ENCODE measurements at places on chromosomes 12 and 14.

GRCh38 chr14:87087881-87088280, 905.1 kb downstream of the GALC start:
- DNase-seq = no peak

DNA sequence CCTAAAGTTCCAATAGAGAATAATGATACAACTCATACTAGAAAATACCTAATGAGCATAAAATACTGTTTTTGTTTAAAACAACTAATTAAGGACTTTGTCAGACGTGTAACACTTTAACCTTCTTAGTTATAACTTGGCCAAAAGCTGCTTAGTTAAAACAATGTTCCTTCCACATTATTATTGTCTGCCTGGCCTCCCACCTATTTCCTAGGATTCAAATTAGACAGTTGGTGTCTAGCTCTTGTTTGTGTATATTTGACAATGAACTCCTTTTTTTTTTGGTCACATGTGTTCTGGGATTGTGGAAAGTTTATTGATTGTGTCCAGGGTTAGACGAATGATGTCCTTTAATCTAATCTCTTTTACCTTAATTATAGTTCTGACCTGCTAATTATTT, 67.6 kb upstream of the PSMA6 start:
- no peak for DNase-seq

DNA sequence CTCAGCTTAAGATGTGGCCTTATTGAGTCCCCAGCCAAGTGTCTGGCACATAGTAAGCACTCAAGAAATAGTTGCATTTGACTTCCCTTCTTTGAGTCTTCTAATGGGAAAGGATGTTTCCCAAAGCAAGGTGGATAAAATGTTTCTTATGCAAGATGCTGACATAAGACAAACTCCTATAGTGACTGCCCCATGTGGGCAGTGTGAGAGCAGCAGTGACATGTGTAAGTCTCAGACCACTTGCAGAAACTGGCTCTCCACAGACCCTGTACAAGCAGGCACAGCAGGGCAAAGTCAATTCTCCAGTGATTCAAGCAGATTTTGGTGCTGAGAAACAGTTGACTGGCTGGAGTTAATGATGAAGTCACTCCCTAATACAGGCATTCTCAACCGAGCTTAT, 255.3 kb downstream of the ANO2 start:
- no peak for DNase-seq

- peak; percentile 26 for DNase-seq
These were observed 41.8 kb upstream of the CLMN start for GRCh38 chr14:95361373-95362137.

DNA sequence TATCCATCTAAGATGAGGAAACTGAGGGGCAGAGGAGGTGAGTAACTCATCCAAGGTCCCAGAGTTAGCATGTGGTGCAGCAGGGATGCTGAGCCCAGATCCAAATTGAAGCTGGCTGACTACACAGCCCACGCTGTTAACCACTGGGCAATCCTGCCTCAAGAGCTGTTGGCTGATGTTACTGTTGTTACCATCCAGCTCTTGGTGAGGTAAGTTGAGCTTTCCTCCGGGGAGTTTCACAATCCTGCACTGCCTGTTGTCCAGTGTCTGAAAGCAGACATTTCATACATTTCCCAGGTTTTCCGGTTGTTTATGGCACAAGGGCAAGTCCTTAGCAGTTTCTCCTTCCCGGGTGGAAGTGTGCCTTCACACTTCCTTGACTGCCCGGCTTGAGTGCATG, 14.5 kb downstream of the CYP46A1 start:
- DNase-seq = no peak

GRCh38 chr14:106875503-106875902, 1349.1 kb downstream of the TMEM121 start:
- DNase-seq = no peak

DNA sequence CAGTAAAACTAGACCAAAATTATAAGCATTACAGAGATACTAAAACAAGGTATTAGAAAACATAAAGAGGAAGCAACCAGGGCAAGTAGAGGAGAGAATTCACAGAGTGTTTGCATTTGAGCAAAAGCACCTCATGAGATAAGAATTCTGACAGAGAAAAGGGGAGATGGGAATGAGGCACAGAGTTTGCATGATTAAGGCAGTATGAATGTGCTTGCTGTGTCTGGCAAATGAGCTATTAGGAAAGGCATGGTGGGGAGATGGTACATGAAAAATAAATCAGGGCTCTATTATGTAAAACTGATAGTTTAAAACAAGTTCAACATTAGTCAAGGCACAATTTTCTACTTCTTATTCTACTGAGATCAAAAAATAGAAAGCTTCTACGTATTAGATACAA, 23.1 kb downstream of the GARIN6 start:
- no peak for DNase-seq

- peak; percentile 88 for DNase-seq
These were observed 110.6 kb downstream of the ANO6 start for GRCh38 chr12:45326358-45326975.

DNA sequence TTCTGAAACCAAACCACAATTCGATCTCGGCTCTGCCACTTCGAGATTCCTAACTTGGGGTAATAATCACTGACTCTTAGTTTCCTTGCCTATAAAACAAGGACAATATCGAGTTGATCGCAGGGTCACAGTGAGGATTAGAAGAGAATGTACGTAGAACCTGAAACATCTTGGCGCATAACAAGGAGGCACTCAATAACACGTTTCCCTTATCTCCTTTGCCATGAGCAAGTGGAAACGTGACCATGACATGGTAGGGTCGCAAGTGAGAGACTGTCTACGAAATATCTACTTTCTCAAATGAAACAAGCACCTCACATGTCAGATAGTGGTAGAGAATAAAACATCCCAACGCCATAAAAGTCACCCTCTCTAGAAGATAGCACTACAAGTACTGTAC, 2.3 kb downstream of the DICER1 start:
- no peak for DNase-seq

DNA sequence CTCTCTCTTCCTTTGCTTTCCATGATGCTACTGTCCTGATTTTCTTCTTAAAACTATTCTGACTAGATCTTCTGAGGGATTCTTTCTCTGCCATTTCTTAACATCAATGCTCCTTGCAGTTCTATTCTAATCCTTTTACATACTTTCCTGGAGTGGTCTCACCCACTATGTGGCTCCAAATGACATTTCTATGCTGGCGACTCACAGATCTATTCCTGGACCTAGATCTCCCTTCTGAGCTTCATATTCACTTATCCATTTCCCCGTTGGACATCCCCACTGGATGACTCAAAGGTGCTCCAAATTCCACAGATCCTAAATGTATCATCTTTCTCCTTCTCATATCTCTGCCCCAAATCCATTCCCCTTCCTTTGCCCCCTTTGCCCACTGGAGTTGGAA, 4.1 kb downstream of the TEP1 start:
- DNase-seq = peak; percentile 55

DNA sequence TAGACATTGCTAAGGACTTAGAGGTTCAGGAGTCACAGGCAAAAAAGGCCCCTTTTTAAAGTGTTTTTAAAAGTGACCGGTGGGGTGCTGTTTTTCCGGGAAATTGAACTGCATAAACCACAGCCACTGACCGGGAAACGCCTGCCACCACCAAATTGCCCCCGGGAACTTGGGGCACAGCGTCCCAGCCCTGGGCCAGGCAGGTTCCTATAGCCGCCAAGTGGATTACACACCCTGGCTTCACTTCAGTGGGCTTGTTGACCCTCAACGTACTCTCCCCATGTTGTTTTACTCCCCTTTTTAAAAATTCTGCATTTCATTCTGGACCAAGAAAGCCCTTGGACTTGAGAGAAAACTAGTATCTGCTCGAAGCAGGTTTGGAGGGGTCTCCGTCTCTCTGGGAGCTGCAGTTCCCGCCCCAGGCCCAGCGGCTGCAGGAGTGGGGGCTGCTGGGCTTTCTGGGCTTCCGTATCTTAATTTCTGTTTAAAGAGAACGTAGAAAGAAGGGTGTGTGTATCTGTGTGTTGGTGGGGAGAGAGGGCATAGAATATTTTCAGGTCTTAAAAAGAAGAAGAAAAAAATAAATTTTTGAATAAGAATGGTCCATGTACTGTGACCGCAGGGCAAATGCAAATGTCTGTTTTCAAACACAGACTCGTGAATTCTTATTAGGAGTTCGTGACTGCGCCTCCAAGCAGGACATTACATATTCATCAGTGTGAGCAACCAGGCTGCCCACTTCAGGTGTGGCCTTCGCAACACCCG, 82.9 kb downstream of the PAPOLA start:
- no peak for DNase-seq

DNA sequence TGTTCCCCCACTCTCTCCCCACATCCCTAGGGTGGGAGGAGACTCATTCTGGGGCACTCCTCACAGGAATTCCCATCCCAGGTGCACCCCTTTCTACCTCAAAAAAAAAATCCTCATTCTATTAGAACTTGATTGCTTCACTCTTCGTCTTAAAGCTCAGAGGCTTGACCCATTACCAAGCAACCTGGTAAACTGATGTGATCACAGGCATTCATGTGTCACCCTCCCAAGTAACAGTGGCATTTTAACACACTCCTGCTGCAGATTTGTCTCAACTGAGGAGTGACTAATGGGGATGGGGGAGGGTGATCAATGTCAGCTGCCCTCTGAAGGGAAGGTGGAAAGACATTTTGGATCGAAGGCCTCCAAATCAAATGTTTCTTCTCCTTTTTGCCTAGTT, 78.1 kb upstream of the PTHLH start:
- no peak for DNase-seq

GRCh38 chr12:623865-624372, 39.3 kb downstream of the NINJ2 start:
- no peak for DNase-seq

DNA sequence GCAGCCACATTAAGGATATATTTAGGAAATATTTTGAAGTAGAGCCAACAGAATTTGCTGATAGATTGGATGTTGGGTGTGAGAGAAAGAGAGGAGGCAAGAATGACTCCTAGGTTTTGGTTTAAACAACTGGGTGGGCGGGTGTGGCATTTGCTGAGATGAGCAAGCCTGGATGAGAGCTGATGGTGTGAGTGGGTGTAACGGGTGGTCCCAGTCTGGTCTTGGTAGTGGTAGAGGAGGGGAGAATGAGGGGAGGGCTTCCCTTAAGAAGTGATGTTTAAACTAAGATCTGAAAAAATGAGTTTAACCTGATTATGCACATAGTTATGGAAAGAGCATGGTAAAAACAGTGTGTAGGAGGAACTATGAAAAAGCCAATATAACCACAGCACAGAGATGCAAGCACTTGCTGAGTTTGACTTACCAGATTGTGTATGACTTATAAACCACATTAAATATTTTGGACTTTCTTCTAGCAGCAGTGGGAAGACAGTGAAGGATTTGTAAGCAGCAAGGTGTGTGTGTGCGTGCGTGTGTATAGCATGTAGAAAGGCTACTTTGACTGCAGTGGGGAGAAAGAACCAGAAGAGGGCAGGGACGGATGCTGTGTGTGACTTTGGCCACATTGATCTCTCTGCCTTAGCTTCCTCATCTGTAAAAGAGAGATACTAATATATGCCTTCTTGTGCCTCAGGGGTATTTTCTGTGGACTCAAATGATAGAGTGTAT, 139.7 kb downstream of the PRIMA1 start:
- DNase-seq = no peak

DNA sequence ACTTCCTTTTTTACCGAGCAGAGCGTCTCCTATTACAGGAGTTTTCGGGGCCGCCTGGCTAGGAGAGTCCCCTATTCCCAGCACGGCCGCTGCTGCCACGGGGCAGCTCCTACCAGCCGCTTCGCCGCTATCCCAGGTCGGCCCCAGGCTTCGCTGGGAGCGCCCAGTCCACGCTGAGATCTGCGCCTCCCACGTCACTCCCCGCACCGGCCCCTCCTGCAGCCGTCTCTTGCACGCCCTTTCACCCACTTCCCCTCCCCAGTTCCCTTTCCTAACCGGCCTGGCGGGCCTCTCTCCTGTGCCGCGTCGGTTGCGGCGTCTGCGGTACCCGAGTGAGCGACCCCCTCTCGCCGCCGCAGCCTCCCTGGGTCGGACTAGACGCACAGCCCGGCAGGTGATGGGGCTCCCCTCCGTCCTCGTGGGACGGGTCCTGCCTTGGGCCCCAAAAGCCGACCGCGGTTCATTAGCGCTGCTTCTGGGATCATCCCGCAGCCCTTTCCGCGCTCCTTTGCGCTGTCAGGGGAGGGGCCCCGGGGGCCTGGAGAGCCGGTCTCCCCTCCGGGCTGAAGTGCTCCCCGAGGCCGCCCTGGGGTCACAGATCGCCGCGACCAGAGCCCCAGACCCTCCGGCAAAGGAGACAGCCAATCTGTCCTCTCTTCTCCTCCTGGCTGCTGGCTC, 1318.4 kb downstream of the TMEM121 start:
- peak; percentile 54 for DNase-seq

DNA sequence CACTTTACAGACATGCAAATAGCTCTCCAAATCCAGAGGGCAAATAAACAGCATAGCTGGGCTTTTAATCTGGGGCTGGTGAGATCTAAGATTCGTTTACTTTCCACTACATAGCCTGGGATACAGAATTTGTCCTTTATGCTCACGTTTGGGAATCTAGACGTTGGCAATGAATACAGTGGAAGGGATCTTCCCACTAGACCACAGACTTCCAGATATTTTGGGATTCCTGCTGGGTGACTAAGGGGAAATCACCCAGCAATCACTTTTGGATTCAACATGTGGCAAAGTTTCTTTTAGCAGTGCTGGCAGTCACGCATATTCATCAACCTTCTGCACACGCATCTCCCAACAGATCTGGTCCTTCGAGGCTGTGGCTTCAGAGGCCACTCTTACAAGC, 23.5 kb downstream of the APPL2 start:
- DNase-seq = peak; percentile 91

Data from LHCN-M2 (cell line).